ENCODE measurements at places on chromosomes 1 and 21.
A peak's percentile ranks its signal among the peaks of the same experiment; 100 is the strongest.

GRCh38 chr1:65090406-65090805 is 57.6 kb upstream of the AK4 start:
- DNase-seq = peak; percentile 8

- DNase-seq = peak; percentile 97
Observed at GRCh38 chr1:154843636-154844296, 26.3 kb downstream of the KCNN3 start.

DNA sequence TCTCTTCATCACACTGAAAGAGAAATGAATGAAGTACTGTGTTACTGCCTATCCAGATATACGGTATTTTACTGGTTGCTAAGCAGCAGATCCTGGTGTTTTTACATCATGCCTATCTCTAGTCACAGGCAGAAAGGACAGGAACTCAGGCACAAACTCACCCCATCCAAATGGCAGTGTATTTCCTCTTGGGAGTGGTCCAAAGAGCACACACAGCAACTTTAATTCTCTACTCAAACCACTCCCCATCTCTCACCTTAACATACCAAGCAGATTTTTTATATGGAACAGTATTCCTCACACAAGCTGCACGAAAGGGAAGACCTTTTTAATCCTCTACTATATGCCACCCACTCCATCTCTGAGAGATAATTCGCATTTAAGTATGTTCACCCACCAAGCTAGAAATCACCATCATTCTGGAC is 27.3 kb downstream of the EIF4G3 start:
- no peak for DNase-seq

DNA sequence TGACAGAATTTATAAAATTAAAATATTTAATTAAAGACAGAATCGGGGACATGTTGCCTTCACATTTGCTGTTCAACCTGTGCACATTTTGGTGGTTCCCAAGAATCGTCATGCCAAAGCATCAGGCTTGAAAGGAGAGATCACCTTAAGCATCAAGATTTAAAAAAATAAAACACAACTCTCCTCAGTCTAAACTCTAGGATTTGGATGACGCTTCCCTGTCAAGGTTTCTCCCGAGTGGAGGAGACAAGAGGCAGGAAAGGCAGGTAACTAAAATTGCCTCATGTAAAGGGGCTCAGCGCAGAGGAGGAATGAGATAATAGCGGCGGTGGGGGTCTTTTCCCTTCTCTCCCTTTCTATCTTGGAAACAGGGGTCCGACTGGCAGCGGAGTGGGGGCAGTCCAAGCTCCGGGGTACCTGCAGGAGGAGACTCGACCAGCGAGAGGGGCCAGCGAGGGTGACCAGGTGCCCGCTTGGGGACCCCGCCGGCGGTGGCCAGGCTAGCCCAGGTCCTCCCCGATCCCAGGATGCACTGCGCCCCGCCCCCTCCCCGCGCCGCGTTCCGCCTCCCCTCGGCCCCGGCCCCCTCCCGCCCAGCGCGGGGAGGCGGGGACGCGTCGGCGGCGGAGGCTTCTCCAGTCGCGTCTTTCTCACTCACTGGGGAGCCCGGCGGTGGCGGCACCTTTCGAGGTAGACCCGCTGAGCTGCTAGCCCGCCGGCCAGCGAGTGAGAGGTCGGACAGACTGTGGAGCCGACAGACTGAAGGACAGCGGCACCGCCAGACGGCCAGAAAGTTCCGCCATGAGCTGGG is at the start of gene FNBP1L:
FNBP1L (plus strand) TSS at position 638 of the 811 bp plus-strand sequence; CDS start at position 802, 164 bp downstream.
- DNase-seq = peak; percentile 96

DNA sequence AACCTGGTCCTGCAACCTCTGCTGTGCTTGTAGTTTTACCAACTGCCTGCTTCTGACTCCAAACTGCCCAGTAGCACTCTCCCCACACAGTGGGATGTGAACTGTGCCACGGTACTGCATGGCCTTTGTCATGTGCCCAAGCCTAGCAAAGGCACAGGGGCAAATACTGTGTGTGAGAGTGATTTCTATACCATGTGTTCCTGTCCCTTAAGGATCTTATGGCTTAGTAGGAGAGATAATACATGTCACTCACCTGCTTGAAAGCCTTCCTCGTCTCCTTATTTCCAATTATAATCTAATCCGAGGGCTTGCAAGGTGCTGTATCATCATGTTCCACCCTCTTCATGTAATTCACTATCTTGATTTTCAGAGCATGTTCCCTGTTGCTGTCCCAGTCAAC is 51.3 kb downstream of the UBE4B start:
- no peak for DNase-seq

GRCh38 chr1:110138956-110139355 is 11.3 kb upstream of the SLC6A17 start:
- DNase-seq = no peak

DNA sequence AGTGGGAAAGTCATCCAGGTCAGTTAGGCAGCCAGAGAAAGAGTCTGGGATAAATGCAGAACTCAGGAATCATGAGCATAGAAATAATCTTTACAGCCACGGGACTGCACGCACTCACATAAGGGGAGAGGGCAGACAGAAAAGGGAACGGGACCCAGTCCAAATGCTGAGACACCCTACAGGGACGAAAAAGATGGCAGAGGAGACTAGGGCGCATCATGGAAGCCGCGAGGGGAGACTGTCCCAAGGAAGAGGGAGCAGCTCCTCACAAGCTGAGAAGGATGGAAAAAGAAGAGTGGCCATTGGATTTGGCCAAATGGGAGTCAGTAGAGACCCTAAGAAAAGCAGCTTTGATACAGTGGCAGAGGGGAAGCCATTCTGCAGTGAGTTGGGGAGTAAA is 102.9 kb upstream of the TLR5 start:
- no peak for DNase-seq

DNA sequence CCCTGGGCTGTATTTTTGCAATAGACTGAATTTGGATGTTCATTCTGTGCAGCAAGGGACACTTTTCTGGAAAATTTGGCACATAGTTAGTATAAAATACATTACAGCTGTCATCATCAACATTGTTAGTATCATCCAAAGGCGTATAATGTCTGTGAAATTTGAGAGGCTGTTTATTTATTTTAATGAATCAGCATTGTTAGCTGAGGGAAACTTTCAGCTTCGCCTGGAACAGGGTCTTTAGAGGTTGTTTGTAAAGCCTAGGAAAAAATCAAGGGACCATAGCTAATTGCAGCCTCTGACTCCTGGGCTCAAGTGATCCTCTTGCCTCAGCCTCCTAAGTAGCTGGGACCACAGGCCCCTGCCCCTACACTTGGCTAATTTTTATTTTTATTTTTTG is 106.8 kb upstream of the USP24 start:
- peak; percentile 31 for DNase-seq

DNA sequence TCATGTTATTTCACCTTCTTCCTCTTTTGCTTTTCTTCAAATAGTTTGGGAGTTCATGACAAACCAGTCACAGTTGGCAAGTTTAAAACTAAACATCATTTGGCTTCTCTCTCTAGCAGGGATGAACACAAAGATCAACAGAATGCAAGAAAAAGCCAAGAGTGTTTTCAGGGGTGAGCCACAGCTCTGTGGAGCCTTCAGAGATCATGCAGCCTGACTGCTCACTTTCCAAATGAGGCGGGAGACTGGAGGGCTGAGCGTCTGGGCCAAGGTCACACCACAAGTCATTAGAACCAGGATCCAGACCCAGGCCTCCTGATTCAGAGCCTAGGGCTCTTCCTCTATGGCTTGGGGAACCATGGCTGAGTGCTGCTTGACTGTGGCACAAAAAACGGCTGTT is 2.7 kb downstream of the DPT start:
- DNase-seq = no peak

- DNase-seq = no peak
Observed at GRCh38 chr21:34702341-34703170, 33.8 kb downstream of the CLIC6 start.

- DNase-seq = no peak
Observed at GRCh38 chr1:197198911-197199310, 52.4 kb upstream of the ASPM start.

DNA sequence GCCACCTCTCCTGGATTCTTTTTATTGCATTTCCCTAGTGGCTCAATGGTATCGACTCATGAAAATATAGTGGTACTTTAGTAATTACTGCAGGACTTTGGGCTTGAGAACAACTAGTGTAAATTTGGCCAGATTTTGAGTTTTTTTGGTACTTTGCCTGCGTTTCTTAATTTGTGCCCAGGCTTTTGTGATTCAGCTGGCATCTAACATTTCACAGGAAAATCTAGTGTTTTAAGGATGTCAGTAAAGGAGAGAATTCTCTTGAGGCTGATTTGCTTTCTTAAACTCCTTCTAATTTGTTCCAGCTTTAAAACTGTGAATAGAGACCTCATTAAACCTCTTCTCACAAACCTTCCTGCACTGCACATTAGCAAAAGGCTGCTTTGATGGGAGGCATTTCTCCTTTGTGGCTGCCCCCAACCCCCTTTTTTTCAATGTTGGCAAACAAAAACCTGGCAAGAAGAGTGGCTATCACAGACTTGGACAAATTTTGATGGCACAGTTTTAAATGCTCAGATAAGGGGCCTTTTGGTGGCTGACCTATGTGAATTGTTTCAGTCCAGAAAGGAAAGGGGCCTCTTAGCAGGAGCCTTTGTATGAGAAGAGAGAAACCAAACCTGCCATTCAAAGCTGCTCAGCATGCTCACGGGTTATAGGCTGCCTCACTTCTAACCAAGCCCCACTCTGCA is 113.4 kb upstream of the RAVER2 start:
- no peak for DNase-seq

DNA sequence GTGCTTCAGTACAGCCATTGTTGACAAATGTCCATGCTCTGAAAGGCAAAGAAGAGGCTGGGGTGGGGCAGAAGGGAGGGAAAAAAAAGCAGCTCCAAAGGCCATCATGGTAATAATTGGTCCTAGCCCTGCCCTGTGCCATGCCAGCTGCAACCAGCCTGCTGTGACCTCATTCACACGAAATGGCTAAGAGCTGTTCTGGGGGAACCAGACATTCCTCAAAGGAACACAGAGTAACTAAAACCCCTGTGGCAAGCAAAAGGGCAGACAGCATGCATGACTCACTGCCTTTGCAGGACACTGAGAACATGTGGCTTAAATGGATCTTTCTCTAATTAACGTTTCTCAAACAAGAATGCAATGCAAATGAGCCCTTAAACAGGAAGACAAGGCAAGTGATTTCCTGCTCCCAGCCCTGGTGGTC is 42.3 kb downstream of the STYXL2 start:
- no peak for DNase-seq

- DNase-seq = no peak
Observed at GRCh38 chr21:46509741-46510502, 51.2 kb downstream of the DIP2A start.

- peak; percentile 89 for DNase-seq
Observed at GRCh38 chr1:151953409-151954094, 40.1 kb downstream of the S100A10 start.

Measured in NCI-H526 (cell line).